Stimulated activated CD4-positive, alpha-beta T cell treated with anti-CD3 and anti-CD28 coated beads, Interleukin-12 subunit alpha, Interleukin-12 subunit beta, amount 100 ng/mL, for 4 hours (primary cell): ENCODE measurements at places on chromosomes 2 and 18.

DNA sequence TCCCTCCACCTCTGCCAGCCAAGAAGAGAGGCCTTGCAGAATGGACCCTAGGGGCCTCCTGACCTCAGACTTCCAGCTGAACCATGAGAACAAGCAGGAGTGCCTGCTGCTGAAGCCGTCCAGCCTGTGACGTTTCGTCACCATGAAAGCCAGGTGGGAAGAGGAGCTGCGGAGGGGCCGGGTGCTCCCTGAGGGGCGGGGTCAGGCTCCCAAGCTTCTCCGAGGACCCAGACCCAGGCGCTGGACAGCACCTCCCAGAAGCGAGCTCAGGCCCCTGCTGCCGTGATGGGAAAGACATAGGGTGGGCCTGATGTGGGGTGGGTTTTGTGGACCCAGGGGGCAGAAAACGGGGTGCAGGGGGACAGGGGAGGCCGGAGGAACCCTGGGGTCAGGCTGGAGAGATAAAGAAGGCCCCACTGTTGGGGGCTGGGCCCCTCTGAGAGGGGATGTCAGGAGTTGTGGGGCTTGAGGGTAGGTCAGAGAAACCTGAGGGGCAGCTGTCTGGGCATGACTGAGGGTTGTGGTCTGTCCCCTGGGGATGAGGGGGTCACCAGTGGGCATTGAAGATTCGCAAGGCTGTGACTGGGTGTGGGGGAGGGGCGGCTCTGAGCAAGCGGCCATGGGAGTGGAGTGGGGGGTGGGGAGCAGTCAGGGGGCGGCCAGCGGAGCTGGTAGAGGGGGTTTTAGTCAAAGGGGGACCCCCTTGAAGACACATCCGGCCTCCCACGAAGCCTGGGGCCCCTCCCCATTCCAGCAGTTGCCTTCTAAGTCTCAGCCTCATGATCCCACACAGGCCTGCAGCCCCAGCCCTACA lies 73.4 kb upstream of the ODC1 start:
- DNase-seq = no peak

GRCh38 chr2:43842866-43843226 lies 4.1 kb downstream of the ABCG8 start:
- no peak for DNase-seq

- no peak for DNase-seq
These were observed 155.7 kb downstream of the DYSF start for GRCh38 chr2:71609029-71609428.

DNA sequence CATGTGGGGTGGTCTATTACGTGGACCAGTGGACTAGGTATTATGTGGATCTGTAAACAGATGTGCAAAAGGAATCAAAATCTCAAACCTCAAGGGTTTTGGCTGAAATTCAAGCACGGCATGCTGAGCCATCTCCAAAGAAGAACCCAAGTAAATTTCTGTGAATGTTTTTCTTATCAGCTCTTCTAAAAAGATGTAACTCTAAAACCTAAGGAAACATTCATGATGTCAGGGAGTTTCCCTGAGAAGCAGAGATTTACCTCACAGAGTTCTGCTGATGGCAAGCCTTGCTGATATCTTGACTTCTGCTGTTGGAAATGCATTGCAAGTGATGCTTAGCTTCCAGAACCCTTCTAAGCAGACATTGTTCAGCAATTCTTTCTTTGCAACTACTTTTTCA lies 21.6 kb downstream of the DSG4 start:
- DNase-seq = no peak

- DNase-seq = no peak
These were observed 18.1 kb downstream of the LAPTM4A start for GRCh38 chr2:20033322-20033721.

- DNase-seq = no peak
These were observed 35.5 kb upstream of the BMP10 start for GRCh38 chr2:68906716-68907115.

DNA sequence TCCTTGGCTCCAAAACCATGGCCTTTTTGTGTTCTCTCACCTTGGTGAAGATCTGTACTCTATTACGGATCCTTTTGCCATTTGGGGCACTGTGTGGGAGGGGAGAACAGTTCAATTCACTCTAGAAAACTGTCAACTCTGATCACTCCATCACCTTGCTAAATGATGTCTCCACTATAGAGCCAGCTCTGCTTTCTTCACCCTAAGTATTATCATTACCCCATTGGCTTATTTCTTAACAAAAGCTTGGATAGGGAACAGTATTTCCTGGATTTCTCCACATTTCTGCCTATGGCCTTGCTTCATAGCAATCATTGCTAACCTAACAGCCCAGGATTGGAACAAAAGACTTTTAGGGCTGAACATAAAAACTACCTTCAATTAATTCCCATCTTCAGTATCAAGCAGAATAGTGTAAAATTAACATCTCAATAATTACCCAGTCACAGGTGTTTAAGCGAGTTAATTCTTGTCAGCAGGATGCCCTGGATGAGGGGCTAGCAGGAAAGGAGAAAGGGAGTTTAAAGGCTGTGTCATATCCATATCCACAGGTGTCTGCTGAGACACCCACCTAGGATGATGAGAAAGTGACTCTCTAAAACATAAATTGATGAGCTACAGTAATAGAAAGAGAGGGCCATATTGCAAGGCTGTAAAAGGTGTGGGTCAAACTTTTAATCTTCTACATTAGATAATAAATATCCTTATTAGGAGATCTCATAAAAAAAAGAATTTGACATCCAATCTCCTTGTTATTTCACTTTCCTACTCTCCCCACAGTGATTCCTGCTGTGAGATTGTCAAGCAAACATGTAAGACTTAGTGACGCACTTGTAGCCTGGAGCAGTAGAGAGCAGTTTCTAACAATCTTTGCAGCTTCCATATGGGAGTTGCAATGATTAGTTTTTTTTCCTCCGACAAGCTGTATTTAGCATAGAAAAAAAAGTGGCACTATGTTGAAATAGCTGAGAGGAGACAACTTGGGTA lies 589.5 kb upstream of the NXPH2 start:
- no peak for DNase-seq
